ENCODE measurements at places on chromosomes 12 and 14.

DNA sequence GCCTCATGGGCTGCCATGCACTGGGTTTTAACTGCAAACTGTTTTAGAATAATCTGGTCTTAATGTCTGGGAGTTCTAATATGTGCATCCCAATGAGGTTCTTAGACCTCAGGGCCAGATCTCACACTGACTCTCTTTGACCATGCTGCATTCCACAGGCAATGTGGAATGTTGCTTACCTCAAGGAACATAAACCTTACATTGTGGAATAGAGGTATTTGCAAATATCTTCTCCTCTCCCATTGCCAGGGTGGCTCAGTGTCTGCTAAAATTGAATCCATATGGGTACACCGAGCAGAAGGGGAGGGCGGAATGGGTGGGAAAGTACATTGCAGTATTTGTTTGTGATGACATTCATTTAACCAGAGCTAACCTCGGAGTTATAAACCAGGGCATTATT lies 78.6 kb downstream of the CHST11 start:
- no peak for DNase-seq

- no peak for DNase-seq
Observed at GRCh38 chr12:57462912-57463253, 3.3 kb downstream of the GLI1 start.

- no peak for DNase-seq
Observed at GRCh38 chr12:63942464-63943241, 98.2 kb downstream of the SRGAP1 start.

DNA sequence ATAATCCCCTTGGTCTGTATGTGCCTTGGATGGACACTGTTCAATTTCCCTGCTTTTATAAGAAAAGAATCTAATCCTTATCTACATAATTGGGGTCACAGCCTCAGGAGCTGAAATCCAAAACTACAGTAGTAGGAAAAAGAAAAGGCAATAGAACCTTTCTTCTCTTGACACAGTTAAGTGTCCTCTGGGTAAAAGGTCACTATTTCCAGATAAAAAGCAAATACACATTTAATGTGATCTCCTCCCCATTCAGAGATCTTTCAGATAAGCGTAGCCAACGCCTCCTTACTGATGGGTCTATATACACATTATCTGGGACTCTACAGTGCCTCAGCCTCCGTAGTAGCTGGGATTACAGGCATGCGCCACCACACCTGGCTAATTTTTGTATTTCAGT lies 73.4 kb downstream of the CLIP1 start:
- DNase-seq, result no peak

DNA sequence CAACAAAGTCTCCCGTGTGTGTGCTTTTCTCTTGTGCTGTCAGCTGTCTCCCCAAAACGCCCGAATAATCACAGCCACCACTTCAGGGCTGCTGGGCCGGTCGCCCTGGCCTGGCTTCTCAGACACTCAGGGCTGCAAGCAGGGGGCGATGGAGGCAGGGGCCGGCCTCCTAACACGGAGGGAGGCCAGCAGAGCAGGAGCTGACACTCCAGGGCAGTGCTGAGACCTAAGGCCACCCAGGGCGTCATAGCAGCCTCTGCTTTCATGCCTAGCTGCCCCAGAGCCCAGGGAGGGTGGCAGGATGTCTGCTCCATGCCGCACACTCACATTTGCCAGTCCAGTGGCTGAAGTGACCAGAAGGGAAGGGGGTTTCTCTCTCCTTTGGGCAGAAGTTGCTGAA lies 25.6 kb downstream of the STX2 start:
- DNase-seq, result no peak

DNA sequence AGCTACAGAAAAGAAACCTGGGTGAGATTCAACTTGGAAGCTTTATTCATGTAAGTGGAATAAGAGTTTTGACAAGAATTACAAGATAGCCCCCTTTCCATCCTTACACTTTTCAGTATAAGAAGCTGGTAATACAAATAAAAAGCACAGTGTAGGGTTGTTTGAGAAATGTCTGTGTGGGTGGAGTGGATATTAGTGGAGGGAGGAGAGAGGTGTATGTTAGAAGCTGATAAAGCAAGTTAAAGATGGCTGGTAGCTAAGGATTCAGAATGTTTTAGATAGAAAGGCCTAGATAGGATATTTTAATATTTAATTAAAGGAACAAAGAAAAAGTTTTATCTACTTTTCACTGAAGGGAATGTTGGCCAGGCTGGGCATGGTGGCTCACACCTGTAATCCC lies 12.5 kb downstream of the CFAP54 start:
- DNase-seq, result no peak

DNA sequence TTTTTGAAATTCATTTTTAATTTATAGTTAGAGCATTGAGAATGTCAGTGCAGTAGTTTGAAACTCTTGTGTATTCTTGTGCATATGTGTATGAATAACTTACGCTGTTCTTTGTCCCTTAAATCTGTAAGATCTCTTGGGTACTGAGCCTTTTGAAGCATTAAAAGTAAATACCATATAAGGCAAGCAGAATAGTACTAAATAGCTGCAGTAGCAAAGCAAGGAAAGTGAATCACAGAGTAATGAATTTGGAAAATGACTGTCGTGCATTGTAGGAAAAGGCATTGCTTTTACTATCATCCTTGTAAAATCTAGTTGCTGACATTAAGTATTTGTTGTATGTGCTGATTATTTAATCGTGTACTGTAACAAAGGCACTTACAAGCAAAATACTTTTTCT lies 12.1 kb downstream of the CNOT2 start:
- no peak for DNase-seq
